ENCODE measurements at places on chromosomes 5 and 9. TPM values are rescaled to one million over a fixed set of nuclear protein-coding genes. Genes with fewer than 3 reads are reported as not detected.

Gene LOX
- total RNA-seq, result 14.9 TPM

Gene ARID3C
- total RNA-seq, result not detected

Gene PPP1R26
- total RNA-seq, result 26.3 TPM

Gene ZNF462
- 8.8 TPM for total RNA-seq

Gene SPATA9
- total RNA-seq, result 0.36 TPM

Gene CERCAM
- total RNA-seq, result 49.1 TPM

Gene PCDHGA12
- 1.9 TPM for total RNA-seq

Gene IFNA13
- not detected for total RNA-seq

Gene PAEP
- not detected for total RNA-seq

Gene SLC24A2
- total RNA-seq, result not detected

Gene RPP25L
- total RNA-seq, result 23.9 TPM

Gene TRMO
- total RNA-seq, result 12.2 TPM

Gene CDC14B
- 9.1 TPM for total RNA-seq

Gene PCDHA7
- under 0.01 TPM for total RNA-seq

Gene EIF4E1B
- total RNA-seq, result not detected

Gene GHR
- total RNA-seq, result 0.17 TPM

Gene SPATA31A3
- not detected for total RNA-seq

Gene CATSPER3
- total RNA-seq, result 0.29 TPM

Gene ALDOB
- not detected for total RNA-seq

Gene CCDC187
- total RNA-seq, result not detected

Gene KIAA1958
- 4.3 TPM for total RNA-seq

Gene SGCD
- total RNA-seq, result 0.06 TPM

Gene ENHO
- total RNA-seq, result 0.75 TPM

Gene AK1
- 48.1 TPM for total RNA-seq

Gene QRFP
- not detected for total RNA-seq

Gene TRIM14
- total RNA-seq, result 8.1 TPM

Data from epithelial cell of proximal tubule (primary cell).